ENCODE measurements at places on chromosomes 7 and 10.

- DNase-seq: no peak
Observed at GRCh38 chr10:27355918-27356573, 115.4 kb upstream of the ACBD5 start.

DNA sequence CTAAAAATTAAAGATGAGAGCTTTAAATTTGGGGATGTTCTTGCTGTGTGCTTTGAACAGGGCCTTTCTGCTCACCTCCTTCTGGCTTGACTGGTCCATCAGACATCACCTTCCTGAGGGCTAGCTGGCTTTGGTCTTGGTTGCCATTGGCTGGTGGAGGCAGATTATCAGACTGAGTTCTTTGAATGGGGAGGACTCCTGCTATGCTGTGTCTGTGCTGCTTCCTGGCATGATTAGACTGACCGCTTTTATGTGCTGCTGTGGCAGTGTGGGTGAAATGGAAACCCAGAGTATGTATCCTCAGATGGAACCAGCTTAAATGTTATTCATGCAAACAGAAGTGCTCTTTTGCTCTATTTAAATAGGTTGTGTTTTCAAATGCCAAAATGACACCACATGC is 341.6 kb downstream of the PCLO start:
- no peak for DNase-seq

- no peak for DNase-seq
Observed at GRCh38 chr10:111560027-111560426, 483.2 kb downstream of the ADRA2A start.

DNA sequence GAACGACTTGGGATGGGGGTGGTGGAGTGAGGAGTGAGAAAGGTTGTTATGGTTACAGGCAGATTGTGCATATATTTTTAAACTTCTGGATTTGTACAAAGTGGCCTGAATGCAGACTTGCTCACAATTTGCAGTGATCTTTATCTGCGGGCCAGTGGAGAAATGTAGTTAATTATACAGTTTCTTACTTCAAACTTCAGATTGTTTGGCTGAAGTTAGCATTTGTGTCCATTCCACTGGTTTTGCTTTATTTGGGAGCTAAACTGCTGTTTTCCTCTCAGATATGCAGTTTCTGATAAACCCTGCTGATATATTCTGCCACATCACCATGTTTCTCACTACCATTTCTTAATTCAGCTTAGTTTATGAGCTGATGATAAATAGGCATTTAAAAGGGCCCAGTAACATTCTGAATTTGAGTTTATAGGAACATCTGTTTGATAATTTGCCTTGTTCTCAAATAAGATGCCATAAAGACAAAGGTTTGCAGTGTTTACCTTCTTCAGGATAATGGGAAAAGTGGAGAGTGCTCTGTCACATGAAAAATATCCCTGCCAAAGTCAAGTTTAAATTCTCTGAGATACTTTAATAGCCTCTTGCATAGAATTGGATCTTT is 170.1 kb downstream of the ST7 start:
- peak; percentile 70 for DNase-seq

All from NCI-H1105 treated with DMSO at 0.1 percent for 48 hours (cell line).